Astrocyte of the cerebellum (primary cell): ENCODE measurements at places on chromosomes 4 and X.

- DNase-seq, result no peak
Observed at GRCh38 chr4:36039026-36039425, 205.3 kb downstream of the ARAP2 start.

DNA sequence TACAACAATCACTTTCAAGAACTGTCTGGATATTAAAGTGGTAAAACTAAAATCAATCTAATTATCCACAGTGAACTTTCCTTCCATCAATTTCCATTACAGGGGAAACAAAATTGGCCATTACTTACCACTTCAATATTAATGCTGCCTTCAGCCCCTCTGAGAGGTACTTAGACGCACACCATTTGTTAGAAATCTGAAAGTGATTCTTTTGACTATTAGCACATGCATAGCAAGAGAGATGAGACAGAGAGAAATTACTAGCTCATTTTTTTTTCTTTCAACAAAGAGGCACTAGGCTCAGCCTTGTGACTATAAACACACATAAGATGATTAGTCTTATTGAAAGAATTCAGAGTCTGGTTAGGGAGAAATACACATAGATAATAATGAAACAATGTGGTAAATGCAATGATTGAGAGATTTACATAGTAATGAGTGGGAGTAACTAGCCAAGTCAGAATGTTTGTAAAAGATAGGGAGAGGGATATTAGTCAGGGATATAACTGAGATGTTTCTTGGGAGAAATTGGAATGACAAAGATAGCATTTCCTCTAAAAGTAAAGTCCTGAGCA is 93.3 kb downstream of the YIPF7 start:
- no peak for DNase-seq

- DNase-seq, result peak; percentile 72
Observed at GRCh38 chr4:128461291-128462102, 173.9 kb upstream of the PGRMC2 start.

GRCh38 chr4:95050980-95051701 is 293.4 kb downstream of the BMPR1B start:
- DNase-seq, result no peak

- DNase-seq, result no peak
Observed at GRCh38 chr4:156248917-156249316, 295.3 kb upstream of the CTSO start.

GRCh38 chr4:87419578-87420249 is 2.7 kb upstream of the NUDT9 start:
- DNase-seq, result no peak

- DNase-seq, result no peak
Observed at GRCh38 chr4:176607807-176608206, 184.9 kb downstream of the VEGFC start.

GRCh38 chrX:155956099-155956498 is 41.4 kb upstream of the IL9R start:
- DNase-seq, result no peak

DNA sequence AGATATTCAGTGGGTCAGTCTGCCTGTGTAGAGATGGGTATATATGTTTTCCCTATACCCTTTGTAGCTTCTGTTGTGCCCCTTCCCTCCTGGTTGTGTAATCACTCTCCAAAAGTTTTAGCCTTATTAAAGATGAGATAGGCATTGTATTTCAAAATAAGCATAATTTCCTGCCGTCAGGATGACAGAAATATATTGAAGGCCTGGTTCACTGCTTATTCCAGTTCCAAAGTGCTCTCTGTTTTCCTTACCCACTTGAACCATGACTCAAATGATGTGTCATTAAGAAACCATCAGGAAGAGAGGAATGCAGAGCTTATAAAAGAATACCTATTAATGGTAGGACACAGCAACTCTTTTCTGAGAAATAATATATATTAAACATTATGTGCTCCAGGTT is 178.5 kb downstream of the GABRB1 start:
- peak; percentile 40 for DNase-seq

DNA sequence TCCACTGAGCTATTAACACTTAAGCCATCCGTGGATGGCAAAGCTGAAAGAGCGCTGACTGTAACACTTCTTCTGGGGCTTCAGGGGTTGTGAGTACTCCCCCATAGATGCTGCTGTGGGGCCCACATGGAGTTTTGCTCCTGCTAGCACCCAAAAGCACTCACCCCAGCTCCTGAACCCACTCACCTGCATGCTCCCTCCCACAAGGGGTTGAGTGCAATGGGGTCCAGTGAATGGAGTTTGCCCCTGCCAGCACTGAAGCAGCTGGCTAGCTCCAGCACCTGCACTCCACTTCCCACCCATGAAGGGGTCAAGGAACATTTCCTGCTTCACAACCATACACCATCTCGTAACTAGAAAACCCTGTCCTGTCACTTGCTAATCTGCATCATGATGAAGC is 78.9 kb downstream of the IL21 start:
- no peak for DNase-seq

DNA sequence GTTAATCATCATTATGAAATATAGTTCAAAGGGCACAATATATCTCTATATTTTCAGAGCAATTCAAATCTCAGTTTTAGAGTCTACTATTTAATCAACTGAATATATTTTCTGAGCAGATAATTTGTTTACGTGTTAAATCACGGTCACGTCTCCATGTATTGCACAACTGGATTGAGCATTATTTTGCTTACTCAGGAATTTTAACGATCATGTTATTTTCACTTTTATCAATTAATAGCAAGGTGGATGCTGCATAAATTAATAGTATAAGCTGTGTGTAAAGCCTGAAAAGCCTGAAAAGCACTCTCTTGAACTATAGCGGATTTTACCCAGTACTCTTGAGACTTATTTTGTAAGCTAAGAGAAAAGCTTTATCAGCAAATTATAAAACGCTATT is 374.9 kb downstream of the MAGEB5 start:
- no peak for DNase-seq

DNA sequence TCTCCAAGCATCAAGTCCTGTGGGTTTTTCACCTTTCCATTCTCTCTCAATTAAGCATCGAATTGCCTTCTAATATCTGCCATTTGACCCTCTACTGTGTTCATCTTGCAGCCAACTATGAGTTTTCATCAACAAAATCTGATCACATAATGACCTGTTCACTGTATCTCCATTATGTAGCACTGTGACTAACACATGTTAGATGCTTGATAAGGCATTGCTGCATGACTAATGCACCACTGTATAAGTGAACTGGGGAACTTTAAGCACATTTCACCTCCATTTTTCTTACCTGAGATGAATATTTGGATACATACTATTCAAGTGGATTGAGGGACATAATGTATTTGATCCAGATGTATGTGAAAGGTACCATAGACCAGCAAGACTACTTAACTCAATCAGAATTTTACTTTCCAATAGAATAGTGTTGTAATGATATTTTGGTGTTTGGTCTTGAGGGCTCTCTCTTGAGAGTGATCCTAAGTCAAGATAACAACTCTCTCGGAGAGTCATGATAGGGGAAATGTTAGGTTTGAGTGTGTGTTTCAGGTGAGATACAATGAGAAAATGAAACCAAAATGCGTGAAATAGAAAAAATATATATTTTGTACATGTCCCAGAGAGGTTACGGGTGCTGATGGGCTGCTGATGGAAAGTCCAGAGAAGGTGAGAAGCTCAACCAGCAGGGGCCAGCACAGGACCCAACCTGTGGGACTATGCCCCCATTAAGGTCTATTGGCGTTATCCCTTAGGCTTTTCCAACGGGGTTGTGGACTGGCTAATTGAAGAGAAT is 60.2 kb upstream of the HS3ST1 start:
- DNase-seq, result no peak

- no peak for DNase-seq
Observed at GRCh38 chrX:69932323-69932722, 117.4 kb downstream of the AWAT2 start.

GRCh38 chr4:2800691-2801596 is 8.1 kb downstream of the SH3BP2 start:
- DNase-seq, result peak; percentile 59

GRCh38 chr4:120057416-120057815 is 9.2 kb downstream of the MAD2L1 start:
- DNase-seq, result no peak

GRCh38 chr4:113769744-113770143 is 8.2 kb upstream of the CAMK2D start:
- DNase-seq, result no peak

DNA sequence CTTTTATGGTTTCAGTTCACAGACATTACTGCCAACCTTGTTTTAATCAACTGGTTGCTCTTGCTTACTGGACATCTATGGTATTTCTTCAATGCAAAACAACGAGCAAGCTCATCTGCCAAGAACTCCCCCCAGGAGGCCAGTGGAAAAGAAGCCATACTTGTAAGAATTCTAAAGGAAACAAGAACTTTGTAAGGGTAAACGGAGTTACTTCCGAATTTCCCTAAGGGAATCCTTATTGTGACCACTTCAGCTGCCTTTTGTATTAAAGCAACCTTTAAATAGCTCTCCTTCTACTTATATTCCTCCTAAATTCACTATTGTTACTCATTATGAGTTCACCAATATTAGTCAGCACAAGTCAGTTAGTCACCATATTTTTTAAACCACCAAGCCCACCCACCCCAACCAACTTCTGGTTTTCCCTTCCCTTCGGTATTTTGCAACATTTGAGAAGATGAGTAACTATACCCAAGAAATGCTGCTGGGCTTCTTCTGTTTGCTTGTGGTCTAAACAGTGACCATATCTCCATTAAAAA is 602.8 kb upstream of the DIPK2B start:
- peak; percentile 70 for DNase-seq

- no peak for DNase-seq
Observed at GRCh38 chrX:34584781-34585180, 72.3 kb downstream of the TMEM47 start.

- DNase-seq, result no peak
Observed at GRCh38 chr4:8356856-8357255, 83.7 kb downstream of the ACOX3 start.

DNA sequence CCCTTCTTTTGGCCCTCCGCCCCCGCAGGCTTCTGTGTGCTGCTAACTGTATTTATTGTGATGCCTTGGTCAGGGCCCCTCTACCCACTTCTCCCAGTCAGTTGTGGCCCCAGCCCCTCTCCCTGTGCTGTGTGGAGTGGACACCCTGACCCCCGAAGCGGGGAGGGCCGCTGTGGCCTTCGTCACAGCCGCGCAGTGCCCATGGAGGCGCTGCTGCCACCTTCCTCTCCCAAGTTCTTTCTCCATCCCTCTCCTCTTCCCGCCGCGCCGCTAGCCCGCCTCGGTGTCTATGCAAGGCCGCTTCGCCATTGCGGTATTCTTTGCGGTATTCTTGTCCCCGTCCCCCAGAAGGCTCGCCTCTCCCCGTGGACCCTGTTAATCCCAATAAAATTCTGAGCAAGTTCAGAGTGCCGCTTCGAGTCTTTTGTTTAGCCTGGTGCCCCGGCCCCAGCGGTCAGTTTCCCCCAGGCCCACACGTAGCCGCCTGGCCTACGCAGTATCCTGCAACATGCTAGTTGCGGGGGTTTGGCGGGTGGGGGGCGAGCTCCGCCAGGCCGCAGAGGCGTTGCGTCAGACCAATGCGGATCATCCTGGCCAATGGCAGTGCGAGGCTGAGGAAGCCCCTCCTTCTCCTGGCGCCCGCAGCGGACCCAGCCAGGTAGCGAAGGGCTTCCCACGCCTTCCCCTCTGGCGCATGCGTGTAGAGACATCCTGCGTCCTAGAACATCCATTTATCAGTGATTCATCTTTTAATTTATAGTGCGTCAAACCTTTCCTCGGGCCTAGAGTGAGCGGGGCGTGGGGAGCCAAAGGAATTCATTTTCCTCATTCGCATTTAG is 5.6 kb upstream of the KANTR start:
- DNase-seq, result peak; percentile 66

DNA sequence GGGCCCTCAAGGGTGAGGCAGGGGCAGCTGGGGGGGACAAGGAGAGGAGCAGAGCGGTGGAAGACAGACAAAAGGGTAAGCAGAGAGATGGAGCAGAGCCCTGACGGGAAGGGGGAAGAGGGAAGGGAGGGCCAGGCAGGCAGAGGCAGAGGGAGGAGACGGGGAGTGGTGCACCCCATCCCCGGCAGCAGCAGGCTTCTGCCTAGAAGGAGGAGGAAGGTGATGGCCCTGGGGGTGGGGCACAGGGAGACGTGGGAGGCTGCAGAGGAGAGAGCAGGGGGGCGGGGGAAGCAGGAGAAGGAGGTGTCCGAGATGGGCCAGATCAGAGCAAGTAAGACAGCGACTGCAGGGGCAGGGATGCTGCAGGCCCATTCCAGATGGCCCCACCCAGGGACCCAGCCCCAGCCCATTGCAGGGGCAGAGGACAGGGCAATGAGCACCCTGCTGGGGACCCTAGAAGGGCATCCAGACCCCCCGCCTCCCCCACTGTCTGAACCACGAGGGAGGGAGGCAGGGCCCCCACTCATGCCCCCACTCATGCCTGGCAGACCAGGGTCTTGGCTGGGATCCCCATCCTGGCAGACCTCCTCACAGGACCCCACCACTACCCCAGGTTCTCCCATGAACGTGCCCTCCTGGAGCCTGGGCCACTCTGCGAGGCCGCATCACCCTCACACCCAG is 2.7 kb downstream of the L1CAM start:
- DNase-seq, result no peak

- DNase-seq, result peak; percentile 68
Observed at GRCh38 chr4:168059251-168059650, 33.1 kb upstream of the ANXA10 start.

DNA sequence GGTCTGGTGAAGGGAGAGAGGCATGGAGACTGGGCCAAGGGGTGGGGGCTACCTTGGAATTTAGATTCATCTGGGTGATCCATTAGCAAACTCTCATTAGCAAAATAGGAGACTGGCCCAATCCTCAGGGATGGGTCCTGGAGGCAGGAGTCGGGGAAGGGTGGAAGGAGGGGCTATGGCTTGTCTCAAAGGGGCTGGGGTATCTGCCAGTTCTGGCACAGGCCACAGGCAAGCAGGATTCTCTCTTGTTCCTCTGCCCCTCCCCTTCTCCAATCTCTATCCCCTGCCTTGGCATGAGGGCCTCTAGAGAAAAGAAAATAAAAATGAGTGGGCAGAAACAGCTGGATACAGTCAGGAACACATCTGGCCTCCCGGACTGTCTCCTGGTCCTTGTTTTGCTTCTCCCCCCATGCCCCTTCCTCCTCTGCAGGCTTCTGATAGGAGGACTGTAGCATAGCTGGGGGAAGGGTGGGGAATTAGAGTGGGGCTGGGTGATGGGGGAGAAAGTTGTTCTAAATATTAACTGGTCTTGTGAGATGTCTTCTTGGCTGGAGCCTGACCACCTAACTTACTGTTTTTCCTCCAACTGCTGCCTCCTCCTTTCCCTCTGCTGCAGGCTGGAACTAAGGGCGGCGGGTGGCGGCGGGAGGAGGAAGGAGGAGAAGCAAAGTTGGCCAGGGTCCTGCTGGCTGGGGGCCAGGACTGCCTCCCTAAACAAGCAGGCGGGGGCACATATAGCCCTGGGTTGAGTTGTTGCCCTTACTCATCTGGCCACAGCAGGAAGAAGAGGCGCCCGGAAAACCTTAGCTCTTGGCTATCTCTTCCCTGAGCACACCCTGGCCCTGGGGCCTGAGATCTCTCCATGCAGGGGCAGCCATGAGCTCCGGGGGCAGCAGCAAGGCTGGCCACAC is 53.3 kb upstream of the LAS1L start:
- no peak for DNase-seq
